Effector memory CD8-positive, alpha-beta T cell (primary cell): ENCODE measurements at places on chromosomes 6 and 20.

- no peaks in the 10 kb centered on the region for H3K4me1 ChIP-seq
- no peak overlapping the region for H3K27ac ChIP-seq
- DNase-seq = no peak
These were observed 458.4 kb upstream of the BTBD3 start for GRCh38 chr20:11459090-11459890.

GRCh38 chr20:11030351-11030750 lies 356.6 kb upstream of the JAG1 start:
- H3K27me3 ChIP-seq = no peaks in the 10 kb centered on the region
- DNase-seq = no peak
- no peaks in the 10 kb centered on the region for H3K4me1 ChIP-seq
- no peak overlapping the region for H3K27ac ChIP-seq

DNA sequence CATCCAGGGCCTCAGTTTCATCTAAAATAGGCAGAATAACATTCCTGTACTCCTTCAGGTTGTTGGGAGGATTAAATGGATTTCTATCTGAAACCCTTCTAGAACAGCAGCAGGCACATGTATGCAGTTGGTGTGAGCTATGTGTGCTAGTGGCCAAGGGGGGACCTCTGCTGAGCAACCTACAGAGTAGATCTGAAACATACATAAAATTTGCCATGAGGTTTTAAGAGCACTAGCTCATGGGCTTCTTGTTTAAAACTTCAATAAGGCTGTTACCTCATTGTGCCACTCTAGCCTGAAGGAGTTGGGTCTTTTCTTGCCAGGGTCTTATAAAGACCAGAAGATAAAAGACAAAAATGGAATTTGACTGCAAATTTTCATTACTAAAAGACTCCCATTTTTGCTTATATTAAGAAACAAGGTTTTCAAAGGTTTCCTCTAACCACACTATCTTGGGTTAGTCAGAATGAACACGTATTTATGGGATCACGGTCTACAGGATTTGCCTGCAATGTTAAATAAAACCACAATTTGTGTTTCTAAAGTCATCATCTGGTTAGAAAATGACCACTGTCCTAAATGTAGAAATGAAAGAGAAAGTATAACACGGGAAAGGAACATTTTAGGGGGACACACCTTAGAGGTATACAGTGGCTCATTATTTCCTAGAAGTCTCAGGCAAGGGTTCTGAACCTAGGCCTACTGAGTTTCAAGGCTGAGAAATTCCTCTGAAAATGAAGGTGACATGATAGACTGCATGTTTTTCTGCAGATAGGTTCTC lies 144.9 kb upstream of the OLIG3 start:
- peak overlapping the region; percentile 16 for H3K27ac ChIP-seq
- DNase-seq = no peak
- H3K4me3 ChIP-seq = no peak overlapping the region
- H3K4me1 ChIP-seq = peaks cover 9% of the 10 kb centered on the region
- H3K36me3 ChIP-seq = no peaks in the 10 kb centered on the region

- DNase-seq = no peak
- no peaks in the 10 kb centered on the region for H3K27me3 ChIP-seq
- H3K4me1 ChIP-seq = no peaks in the 10 kb centered on the region
- no peaks in the 10 kb centered on the region for H3K36me3 ChIP-seq
- H3K4me3 ChIP-seq = no peak overlapping the region
- H3K27ac ChIP-seq = no peak overlapping the region
These were observed 210.8 kb upstream of the FUT9 start for GRCh38 chr6:95804847-95805541.

- H3K36me3 ChIP-seq = peaks cover 20% of the 10 kb centered on the region
- no peak overlapping the region for H3K4me3 ChIP-seq
- DNase-seq = no peak
- peak overlapping the region; percentile 44 for H3K27ac ChIP-seq
- no peaks in the 10 kb centered on the region for H3K4me1 ChIP-seq
These were observed 17.0 kb downstream of the GSS start for GRCh38 chr20:34938466-34939163.
